RPMI7951 (cell line): ENCODE measurements at places on chromosomes 5 and 9. TPM values are rescaled to one million over a fixed set of nuclear protein-coding genes. Genes with fewer than 3 reads are reported as not detected.
A peak's percentile ranks its signal among the peaks of the same experiment; 100 is the strongest.

The GPR151 gene
- not detected in 2 replicates for total RNA-seq

The NUTM2F gene
- total RNA-seq: not detected in 2 replicates

The MLLT3 gene
- 16.1 and 18.3 TPM in 2 replicates for total RNA-seq

GRCh38 chr9:130054325-130054786 is 650 bp downstream of the GPR107 start:
- no peak for DNase-seq

GRCh38 chr5:18305288-18305924 is 671.1 kb downstream of the TAF11L14 start:
- DNase-seq: peak; percentile 15

DNA sequence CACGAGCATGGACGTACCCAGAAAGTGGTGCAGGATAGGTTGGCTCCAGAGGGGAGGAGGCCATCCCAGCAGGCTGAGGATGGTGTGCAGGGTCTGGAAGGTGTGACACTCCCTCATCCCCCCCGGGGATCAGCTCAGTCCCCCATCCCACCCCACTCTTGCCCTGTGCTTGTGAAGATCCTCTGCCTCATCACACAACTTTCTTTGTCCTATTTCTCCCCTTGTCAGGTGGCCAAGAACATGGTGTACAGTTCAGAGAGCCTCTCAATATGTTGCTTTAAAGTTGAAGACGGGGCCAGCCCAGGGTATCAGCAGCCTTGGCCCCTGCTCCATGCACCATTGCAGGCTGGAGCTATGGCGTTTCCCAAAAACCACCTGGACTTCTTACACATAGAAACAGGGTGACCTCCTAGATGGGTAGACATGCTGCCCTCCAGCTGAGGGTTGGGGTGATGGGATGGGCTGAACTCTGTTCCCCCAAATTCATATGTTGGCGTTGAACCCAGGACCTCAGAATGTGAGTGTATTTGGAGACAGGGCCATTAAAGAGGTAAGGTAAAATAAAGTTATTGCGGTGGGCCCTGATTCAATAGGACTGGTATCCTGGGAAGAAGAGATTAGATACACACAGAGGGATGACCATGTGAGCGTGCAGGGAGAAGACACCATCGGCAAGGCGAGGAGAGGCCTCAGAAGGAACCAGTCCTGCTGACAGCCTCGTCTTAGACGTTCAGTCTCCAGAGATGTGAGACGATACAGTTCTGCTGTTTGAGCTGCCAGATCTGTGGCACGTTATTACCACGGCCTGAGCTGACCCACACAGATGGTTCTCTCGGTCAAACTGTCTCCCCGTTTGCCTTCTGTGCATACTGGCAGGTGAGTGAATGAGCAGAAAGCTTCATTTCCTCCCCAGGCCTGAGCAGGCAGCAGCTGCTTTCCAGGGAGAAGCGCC is 272.5 kb downstream of the GADD45G start:
- DNase-seq: no peak

DNA sequence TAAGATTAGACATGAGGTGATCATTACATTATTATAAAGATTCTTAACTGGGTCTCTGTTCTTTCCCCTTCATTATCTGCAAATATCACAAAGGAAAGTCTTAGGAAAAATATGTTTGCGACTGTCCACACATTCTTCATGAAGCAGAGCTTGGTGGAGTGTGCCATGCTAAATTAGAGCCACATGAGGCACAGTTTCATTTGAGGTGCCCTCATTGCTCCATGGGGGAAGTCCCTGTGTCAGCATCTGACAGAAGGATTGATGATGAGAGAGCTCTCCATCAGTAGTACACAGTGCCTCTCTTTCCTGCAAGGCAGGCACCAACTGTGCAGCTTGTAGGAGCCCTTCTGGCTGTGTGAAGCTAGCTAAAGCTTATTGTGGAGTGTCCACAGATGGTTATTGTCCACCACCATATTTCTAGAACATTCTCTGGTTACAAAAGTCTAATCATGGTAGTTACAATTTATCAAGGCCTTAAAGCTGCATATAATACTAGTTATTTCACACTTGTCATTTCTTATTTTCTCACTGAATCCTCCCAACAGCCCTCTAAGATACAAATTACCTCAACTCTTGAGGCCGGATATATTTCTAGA is 63.9 kb downstream of the C9orf152 start:
- no peak for DNase-seq

- DNase-seq: peak; percentile 28
These were observed 101.0 kb downstream of the CD180 start for GRCh38 chr5:67095346-67096171.

DNA sequence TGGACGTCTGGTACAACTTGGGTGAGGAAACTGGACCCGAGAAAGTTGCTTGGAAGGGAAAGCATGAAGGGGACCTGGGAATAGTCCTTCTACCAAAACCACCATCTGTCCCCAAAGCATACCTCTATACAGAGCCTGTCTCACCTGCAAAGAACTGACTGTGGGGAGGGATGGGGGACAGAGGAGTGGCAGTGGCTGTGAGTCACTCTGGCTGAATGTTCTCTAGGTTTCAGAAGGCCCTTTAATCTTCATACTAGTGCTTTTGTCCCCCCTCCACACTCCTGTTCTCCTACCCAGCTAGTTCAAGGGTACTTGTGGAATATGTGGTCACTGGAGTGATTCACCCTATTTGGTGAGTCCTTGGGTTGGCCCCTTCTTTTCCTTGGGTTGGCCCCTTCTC is 109.3 kb upstream of the RUSC2 start:
- DNase-seq: no peak

The C5orf22 gene
- total RNA-seq: 17.7 and 18.2 TPM in 2 replicates

- no peak for DNase-seq
These were observed 398.8 kb downstream of the NFIB start for GRCh38 chr9:13915131-13915530.

GRCh38 chr5:125277494-125278154 is 531.2 kb upstream of the ZNF608 start:
- peak; percentile 90 for DNase-seq

DNA sequence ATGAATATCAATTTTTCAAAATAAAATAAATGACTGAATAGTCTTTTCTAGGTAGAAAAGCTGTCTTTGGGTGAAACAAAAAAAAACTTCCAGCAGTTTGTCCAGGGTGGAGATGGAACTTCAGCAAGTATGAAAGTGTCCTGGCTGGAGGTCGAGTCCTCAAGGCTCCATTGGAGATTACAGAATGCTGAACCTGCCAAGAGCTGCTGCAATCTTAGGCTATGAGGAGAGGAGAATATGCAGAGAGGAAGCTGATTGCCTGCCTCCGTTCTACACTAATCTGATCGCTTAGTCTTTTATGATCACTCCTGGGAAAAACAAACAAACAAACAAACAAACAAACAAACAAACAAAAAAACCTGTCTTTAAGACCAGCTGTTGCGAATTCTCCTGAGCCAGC is 50.6 kb downstream of the NREP start:
- DNase-seq: no peak

DNA sequence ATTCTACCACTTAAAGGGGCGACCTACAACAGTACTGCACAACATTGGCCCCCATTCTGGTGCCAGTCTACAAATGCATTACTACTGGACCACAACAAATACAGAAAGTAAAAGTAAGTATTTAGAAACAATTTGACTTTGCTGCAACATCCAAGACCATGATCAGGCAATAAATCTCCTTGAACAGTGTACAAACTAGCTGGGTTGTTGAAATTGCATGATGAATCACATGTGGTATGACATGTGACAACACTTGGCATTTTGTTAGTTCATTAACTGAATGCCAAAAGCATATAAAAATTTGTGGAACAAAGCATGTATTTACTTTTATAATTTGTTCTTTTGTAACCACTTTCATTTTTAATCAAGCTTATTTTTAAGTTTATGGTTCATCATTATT is 270.5 kb downstream of the NFIB start:
- DNase-seq: no peak

The SPAAR gene
- total RNA-seq: not detected in 2 replicates

The DBH gene
- total RNA-seq: not detected in 2 replicates

The TAF11L12 gene
- total RNA-seq: not detected in 2 replicates

DNA sequence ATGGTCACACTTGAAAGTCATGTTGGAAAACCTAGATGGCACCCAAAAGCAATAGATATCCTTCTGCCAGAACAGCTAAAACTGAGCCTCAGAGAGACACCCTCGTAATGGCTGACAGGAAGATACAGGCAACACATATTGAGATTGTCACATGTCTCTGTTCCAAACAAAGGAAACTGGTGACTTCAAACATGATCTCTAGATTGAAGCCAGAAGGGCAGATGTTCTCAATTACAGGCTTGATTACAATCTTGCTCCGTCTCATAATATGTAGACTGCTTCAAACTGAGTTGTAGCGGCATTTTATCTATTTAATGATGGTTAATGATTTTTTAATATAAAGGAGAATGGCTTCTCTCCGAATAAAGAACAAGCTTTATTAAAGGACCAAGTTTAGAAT is 774.3 kb downstream of the KCTD16 start:
- no peak for DNase-seq

The NUDCD2 gene
- total RNA-seq: 7.3 and 10.4 TPM in 2 replicates

GRCh38 chr5:9428272-9428671 is 117.6 kb downstream of the SEMA5A start:
- no peak for DNase-seq

GRCh38 chr5:112534611-112535255 is 115.7 kb upstream of the EPB41L4A start:
- no peak for DNase-seq

GRCh38 chr5:10674096-10674495 is 86.9 kb downstream of the DAP start:
- no peak for DNase-seq

GRCh38 chr5:14801792-14802191 is 69.8 kb downstream of the ANKH start:
- DNase-seq: no peak

GRCh38 chr9:130940693-130941576 is 1.9 kb upstream of the FIBCD1 start:
- no peak for DNase-seq

- DNase-seq: no peak
These were observed 107.3 kb upstream of the TBC1D2 start for GRCh38 chr9:98362624-98363252.

The INSL6 gene
- not detected in 2 replicates for total RNA-seq

- no peak for DNase-seq
These were observed 239.0 kb downstream of the SYK start for GRCh38 chr9:91040371-91041215.

The SLC24A2 gene
- under 0.01 and 0.12 TPM in 2 replicates for total RNA-seq

DNA sequence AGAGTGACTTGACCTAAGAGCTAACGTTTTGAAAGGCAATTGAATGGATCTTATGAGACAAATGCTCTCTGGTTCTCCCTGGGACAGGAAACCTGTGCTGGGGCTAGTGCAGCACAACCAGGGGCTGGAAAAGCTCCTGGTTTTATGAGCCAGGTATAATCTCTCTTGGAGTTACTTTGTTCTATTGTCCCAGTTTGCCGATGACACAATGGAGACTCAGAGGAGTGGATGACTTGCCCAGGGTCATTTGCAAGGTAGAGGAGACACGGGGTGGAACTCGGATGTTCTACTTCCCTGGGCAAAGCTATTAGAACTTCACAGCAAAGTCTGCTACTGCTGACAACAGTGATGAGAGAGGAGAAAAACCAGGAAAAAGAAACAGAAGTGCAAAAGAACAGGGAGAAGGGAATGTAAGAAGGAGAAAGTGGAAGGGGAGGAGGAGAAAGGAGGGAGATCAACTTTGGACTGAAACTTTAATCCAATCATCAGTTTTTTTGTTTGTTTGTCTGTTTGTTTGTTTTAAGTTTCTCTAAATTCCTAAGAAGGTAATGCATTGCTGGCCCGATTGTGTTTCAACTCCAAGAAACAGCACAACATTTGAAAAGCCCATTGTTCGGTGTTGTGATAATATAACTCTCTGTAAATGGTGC is 7.4 kb upstream of the GSN start:
- DNase-seq: no peak

- DNase-seq: no peak
These were observed 53.7 kb downstream of the MARCHF3 start for GRCh38 chr5:126976520-126977172.

DNA sequence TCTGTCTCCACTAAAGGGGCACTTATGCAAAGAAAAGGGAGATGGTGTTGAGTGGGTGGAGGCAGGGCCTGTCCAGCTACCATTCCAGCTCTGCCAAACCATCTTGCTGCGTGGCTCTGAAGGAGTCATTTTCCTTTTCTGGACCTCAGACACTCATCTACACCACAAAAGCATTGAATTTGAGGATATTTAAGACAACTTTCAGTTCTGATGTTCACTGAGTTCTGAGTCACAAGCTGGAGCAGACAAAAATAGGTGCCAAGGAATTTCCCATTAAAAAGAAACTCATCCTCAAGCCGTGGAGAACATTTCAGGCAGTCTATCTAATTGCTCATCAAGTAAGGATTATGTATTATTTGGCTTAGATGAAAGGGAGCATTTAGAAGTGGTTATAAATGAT is 195.0 kb upstream of the TBC1D2 start:
- peak; percentile 40 for DNase-seq

DNA sequence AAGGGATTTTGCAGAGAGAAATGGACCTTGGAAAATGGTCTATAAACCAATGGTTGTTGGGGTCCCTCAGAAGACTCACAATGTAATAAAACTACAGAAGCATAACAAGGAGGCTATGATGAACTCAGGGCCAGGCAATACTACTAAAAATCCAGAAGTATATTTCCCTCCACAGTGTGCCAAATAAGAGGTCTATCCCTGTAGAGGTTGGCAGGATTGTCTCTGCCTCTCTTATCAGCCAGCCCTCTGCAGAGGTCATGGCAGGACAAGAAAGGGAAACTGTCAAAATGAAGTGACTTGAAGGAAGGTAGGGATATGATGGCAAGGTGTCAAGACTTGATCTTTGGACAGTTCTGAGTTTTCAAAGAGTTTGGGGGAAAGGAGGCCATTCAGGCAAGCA is 115.7 kb upstream of the NR5A1 start:
- DNase-seq: no peak

GRCh38 chr5:5605170-5605764 is 182.8 kb downstream of the ICE1 start:
- DNase-seq: peak; percentile 47

DNA sequence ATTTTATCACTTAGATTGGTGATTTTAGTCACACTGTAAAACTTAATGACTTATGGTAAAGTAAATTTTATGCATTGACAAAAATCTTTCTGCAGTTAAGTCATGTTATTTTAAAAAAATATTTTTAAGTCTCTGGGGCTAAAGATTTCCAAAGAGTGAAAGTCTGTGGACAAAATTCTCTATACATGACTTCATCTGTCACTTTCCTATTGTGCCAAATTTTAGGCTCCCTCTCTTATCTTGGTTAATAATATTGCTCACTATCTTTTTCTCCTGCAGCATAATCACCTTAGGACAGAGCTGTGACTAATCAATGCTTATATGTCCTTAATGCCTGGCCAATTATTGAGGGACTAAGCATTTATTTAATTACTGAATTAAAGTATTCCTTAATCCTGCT is 15.2 kb downstream of the LURAP1L start:
- DNase-seq: no peak

The SLC36A3 gene
- total RNA-seq: not detected in 2 replicates
